ENCODE measurements at places on chromosomes 3 and 15.

DNA sequence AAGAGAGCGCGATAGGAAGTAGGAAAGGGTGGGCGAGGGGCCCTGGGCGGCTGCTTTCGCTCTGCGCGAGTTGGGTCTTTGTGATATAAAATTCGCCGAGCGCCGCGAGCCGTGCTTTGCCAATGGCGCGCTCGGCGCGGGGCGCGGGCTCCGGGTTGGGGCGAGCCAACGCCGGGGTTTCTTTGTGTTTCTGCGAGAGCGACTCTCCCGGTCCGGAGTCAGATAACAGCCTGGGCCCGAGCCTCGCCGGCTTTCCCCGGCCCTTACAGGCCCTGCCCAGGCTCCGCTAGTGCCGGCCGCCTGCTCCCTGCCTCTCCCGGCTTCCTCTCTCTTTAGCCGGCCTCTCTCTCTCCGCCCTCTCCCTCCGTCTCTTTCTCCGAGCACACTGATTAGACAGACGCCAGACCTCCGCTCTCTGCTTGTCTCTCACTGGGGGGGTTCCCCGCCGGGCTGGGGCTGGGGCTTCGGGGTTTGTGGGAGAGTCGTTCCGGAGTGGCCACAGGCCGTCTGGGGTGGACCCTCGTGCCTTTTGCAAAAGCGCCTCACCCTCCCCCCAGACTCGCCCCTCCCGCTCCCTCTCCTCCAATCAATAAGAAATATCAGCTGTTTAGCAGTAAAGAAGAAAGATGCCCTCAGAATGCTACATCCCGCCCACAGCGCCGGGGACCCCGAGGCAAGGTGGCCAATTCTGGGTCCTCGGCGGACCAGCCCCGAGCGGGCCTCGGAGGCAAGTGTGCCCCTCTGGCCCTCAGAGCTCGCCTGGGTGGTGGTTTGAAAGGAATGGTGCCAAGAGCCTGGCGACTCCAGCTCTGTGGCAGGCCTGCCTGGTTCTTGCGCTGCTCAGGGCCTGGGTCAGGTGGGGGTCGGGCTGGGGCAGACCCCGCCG, 2.9 kb downstream of the NR2F2 start:
- no peak for DNase-seq

- DNase-seq = no peak
These were observed 48.5 kb upstream of the P3H2 start for GRCh38 chr3:190169243-190169642.

DNA sequence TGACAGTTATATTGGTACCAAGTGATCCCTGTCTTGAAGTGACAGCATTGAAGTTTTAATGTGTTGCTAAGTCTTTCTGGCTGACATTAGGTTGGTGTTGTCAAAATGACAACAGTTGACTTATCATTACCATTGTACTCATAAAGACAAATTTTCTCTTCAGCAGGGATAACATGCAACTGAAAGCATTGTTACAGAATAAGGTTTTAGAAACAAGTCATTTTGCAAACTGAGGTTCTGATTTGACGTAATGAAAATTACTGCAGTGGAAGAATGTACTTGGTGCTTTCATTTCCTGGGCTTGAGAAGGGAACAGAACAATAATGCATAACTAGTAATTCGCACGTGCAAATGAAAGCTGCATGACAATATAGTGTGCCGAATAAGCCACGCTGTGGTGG, 75.1 kb downstream of the MOBP start:
- no peak for DNase-seq

DNA sequence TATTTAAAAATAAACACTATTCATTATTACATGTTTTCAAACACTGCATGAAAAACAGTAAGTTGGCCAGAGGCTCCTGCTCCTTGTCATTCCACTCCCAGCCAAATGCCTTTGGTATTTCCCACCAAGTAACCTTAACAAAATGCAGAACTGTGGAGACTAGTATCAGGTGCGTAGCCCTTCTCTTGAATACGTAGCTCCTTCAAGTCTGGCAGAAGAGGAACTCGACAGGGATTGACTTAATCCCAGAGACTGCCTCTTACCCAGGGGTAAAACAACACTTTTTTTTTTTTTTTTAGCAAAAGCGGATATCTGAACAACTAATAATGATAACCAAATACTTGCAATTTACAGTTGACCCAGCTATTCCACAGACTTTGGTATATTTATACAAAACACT, 738 bp downstream of the COMMD2 start:
- no peak for DNase-seq

- no peak for DNase-seq
These were observed 59.8 kb downstream of the AGTR1 start for GRCh38 chr3:148757238-148758215.

GRCh38 chr3:194401346-194401745, 2.3 kb upstream of the GP5 start:
- no peak for DNase-seq

- DNase-seq = no peak
These were observed 53.9 kb upstream of the RYR3 start for GRCh38 chr15:33256874-33257273.
